ENCODE measurements at places on chromosomes 6 and 20. TPM values are rescaled to one million over a fixed set of nuclear protein-coding genes. Genes with fewer than 3 reads are reported as not detected.

- no peaks in the 10 kb centered on the region for H3K36me3 ChIP-seq
- no peak overlapping the region for H3K4me3 ChIP-seq
- no peak for DNase-seq
- H3K27me3 ChIP-seq = no peaks in the 10 kb centered on the region
- no peaks in the 10 kb centered on the region for H3K4me1 ChIP-seq
Observed at GRCh38 chr6:161064915-161065314, 73.3 kb downstream of the MAP3K4 start.

DNA sequence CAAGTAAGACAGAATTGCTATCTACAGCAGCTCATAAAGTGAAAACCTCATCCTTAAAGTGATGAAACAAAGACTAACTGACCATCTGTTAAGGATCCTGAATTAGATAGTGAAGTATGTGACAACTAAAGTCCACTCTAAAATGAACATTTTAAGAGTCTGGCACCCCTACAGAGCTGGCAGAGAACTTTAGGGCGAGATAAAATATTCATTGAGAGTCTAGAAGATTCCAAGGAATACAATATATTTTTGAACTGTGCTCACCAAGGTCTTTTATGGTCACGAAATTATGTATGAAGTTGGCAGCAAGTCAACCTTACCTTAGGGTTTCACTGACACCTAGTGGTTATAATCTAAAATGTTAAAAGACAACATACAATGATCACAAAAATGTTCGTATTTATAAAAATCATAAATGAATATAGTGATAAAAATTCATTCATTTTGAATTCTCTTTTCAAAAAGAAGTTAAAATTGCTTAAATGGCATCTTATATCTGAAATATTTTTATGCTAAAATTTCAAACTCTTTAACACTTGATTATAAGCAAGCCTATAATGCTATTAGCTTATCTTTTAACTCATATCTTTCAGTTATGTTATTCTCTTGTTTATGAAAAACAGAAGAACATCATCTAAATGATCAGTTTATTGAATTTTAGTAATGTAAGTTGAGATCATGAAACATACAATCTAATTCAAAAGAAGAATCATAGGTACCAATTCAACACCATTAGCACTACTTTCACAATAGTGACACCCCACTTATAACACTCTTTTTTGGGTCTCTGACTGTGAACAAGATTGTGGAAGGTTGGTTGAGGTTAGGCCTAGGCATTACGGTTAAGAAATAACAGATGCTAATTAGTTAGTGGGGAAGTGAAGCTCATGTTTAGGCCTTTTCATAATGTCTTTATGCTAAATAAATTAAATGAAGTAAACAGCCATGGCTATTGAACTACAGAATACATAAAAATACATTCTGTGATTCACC is 27.5 kb downstream of the RSPH3 start:
- no peak overlapping the region for H3K4me3 ChIP-seq
- no peak for DNase-seq
- no peaks in the 10 kb centered on the region for H3K4me1 ChIP-seq
- peaks cover 24% of the 10 kb centered on the region for H3K36me3 ChIP-seq
- no peak overlapping the region for H3K27ac ChIP-seq

DNA sequence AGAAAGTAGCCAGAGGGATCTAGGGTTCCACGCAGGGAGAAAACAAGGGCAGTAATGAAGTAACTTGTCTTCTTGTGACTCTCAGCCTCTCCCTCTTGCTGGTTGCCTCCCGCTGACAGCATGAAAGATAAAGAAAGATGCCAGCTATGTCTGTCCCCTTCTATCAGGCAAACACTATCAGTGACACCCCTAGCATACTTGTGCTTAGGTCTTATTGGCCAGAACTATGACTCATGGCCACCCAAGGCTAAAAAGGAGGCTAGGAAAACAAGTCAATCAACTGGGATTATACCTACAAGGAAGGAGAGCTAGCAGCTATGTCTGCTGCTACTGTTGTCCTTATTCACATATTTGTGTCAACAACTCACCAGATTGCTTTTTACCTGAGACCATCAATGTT is 206.8 kb upstream of the SOX4 start:
- no peaks in the 10 kb centered on the region for H3K4me1 ChIP-seq
- H3K36me3 ChIP-seq = no peaks in the 10 kb centered on the region
- no peak for DNase-seq
- no peak overlapping the region for H3K4me3 ChIP-seq

The ARMC12 gene
- total RNA-seq = not detected

- no peak overlapping the region for H3K4me3 ChIP-seq
- no peaks in the 10 kb centered on the region for H3K27me3 ChIP-seq
- DNase-seq = no peak
- H3K27ac ChIP-seq = no peak overlapping the region
- H3K4me1 ChIP-seq = peaks cover 92% of the 10 kb centered on the region
Observed at GRCh38 chr6:163422550-163422949, 8.0 kb downstream of the QKI start.

DNA sequence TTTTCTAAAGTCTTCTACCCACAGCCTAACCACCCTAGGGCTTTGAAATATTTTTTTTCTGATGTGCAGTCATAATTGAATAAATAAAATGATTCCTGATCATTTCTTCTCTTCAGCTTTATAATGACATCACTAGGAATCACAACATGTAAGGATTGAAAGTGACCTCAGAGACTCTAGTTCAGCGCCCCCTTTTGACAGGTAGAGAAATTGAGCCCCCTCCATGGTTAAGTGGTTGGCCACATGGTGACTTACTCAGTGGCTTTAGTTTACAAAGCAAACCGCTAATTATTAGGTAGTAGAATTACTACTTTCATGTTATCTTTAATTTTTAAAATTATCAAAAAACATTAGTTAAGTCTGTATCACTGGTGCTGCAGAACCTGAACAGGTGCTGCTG is 13.3 kb upstream of the SLC2A12 start:
- H3K4me1 ChIP-seq = no peaks in the 10 kb centered on the region
- no peaks in the 10 kb centered on the region for H3K36me3 ChIP-seq
- H3K27me3 ChIP-seq = no peaks in the 10 kb centered on the region
- no peak overlapping the region for H3K4me3 ChIP-seq

The CCN5 gene
- 42.3 TPM for total RNA-seq

DNA sequence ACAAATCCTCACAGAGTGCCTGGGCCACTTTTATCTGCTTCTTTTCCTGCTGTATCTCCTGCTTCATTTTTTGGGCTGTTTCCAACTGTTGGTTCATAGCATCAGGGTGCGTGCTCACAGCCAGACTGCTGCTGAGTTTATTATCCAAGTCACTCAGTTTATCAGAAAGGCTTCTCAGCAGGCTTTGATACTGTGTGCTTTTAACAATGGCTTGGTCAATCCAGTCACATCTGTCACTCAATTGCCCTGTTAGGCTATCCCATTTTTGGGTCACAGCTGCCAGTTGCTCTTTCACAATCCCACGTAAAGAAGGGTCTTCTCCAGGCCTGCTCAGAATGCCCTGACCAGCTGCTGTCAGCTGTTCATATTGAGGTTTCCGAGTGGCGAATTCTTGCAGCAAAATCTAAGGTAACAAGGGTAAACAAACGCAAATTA is 87.2 kb downstream of the DST start:
- H3K4me3 ChIP-seq = no peak overlapping the region
- no peaks in the 10 kb centered on the region for H3K27me3 ChIP-seq
- no peak for DNase-seq
- peak overlapping the region; percentile 25 for H3K27ac ChIP-seq
- H3K4me1 ChIP-seq = no peaks in the 10 kb centered on the region

DNA sequence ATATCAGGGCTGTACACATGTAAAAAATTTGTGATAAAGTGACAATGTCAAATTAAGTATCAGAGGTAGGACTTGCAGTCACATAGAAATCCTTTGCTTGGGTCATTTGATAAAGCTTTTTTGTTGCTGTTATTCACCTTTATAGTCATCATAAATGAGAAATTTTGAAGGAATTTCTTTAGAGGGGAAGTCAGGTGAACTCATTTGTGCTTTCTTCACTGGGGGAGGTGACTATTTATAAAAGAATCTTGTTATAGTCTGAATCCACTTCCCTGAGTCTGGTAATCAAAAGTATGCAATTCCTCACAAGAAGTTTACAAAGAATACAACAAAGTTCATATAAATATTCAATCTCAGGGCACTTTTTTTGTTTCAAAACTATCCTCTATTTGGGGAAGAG is 47.7 kb downstream of the FRK start:
- no peaks in the 10 kb centered on the region for H3K27me3 ChIP-seq
- H3K4me3 ChIP-seq = no peak overlapping the region
- no peak for DNase-seq
- no peaks in the 10 kb centered on the region for H3K36me3 ChIP-seq
- peaks cover 42% of the 10 kb centered on the region for H3K4me1 ChIP-seq
- no peak overlapping the region for H3K27ac ChIP-seq

GRCh38 chr20:38324159-38324558 is 20.2 kb downstream of the BPI start:
- H3K36me3 ChIP-seq = no peaks in the 10 kb centered on the region
- H3K27me3 ChIP-seq = peaks cover 10% of the 10 kb centered on the region
- no peak overlapping the region for H3K27ac ChIP-seq
- no peak overlapping the region for H3K4me3 ChIP-seq
- H3K4me1 ChIP-seq = no peaks in the 10 kb centered on the region

The LY6G5C gene
- total RNA-seq = 2.9 TPM

GRCh38 chr6:106637717-106638341 is 8.5 kb downstream of the QRSL1 start:
- H3K27ac ChIP-seq = no peak overlapping the region
- H3K4me3 ChIP-seq = no peak overlapping the region
- peaks cover 28% of the 10 kb centered on the region for H3K36me3 ChIP-seq
- peaks cover 13% of the 10 kb centered on the region for H3K4me1 ChIP-seq

Measured in lower lobe of right lung (tissue), 2 donors.